ENCODE measurements at places on chromosomes 2 and 18. TPM values are rescaled to one million over a fixed set of nuclear protein-coding genes. Genes with fewer than 3 reads are reported as not detected.

- H3K27me3 ChIP-seq = peaks cover 7% of the 10 kb centered on the region
- H3K4me1 ChIP-seq = peaks cover 3% of the 10 kb centered on the region
- DNase-seq = no peak
- H3K27ac ChIP-seq = no peak overlapping the region
- H3K36me3 ChIP-seq = no peaks in the 10 kb centered on the region
Observed at GRCh38 chr2:38524580-38524979, 78.1 kb downstream of the HNRNPLL start.

GRCh38 chr2:72627083-72627482 is 198.8 kb downstream of the EXOC6B start:
- no peak overlapping the region for H3K4me3 ChIP-seq
- H3K36me3 ChIP-seq = no peaks in the 10 kb centered on the region
- DNase-seq = no peak
- no peak overlapping the region for H3K27ac ChIP-seq
- no peaks in the 10 kb centered on the region for H3K4me1 ChIP-seq
- H3K27me3 ChIP-seq = no peaks in the 10 kb centered on the region

GRCh38 chr2:79876430-79876829 is 363.6 kb downstream of the CTNNA2 start:
- H3K36me3 ChIP-seq = no peaks in the 10 kb centered on the region
- H3K27me3 ChIP-seq = no peaks in the 10 kb centered on the region
- no peak overlapping the region for H3K4me3 ChIP-seq
- H3K4me1 ChIP-seq = no peaks in the 10 kb centered on the region

DNA sequence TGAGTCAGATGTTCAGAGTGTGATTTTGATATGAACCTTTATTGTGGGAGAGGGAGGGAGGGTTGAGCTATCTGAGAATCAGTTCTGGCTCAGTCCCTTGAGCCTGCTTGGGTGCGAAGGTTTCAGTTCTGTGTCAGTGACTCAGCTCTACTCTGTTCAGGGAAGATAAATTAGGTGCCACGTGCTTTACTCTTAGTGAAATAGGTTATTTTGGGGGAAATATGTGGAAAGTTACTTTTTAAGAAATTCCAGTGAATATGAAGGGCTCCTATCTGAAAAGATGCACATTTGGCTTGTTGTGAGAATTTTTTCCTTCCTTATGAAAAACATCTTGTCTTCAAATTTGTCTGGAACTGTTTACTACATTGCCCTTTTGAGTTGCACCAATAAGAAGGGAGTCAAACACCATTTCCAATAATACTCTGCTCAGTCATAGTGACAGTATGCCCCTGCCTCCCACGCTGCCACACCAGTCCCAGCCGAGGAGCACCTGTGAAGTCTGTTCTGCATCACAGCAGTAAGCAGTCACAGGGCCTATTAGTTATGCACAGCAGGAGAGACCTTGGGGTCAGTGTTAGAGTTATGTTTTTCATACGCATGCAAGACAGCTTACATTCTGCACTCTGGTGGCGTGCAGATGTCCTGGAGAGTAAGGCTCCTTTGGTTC is 32.8 kb upstream of the DNAH7 start:
- no peak overlapping the region for H3K4me3 ChIP-seq
- no peak overlapping the region for H3K27ac ChIP-seq
- H3K36me3 ChIP-seq = no peaks in the 10 kb centered on the region
- no peaks in the 10 kb centered on the region for H3K27me3 ChIP-seq

TUBA3E gene
- not detected for total RNA-seq

GRCh38 chr2:100057901-100058261 is 84.5 kb downstream of the AFF3 start:
- no peaks in the 10 kb centered on the region for H3K36me3 ChIP-seq
- peak; percentile 68 for DNase-seq
- H3K27ac ChIP-seq = peak overlapping the region; percentile 9
- no peak overlapping the region for H3K4me3 ChIP-seq

- no peak overlapping the region for H3K27ac ChIP-seq
- H3K4me1 ChIP-seq = peaks cover 8% of the 10 kb centered on the region
- no peaks in the 10 kb centered on the region for H3K27me3 ChIP-seq
- H3K4me3 ChIP-seq = no peak overlapping the region
- H3K36me3 ChIP-seq = no peaks in the 10 kb centered on the region
Observed at GRCh38 chr2:225028572-225028971, 13.7 kb downstream of the DOCK10 start.

- no peaks in the 10 kb centered on the region for H3K4me1 ChIP-seq
- no peaks in the 10 kb centered on the region for H3K27me3 ChIP-seq
- no peaks in the 10 kb centered on the region for H3K36me3 ChIP-seq
- no peak overlapping the region for H3K27ac ChIP-seq
Observed at GRCh38 chr18:40355726-40356125, 1599.3 kb upstream of the PIK3C3 start.

HRH4 gene
- total RNA-seq = 0.17 TPM

DNA sequence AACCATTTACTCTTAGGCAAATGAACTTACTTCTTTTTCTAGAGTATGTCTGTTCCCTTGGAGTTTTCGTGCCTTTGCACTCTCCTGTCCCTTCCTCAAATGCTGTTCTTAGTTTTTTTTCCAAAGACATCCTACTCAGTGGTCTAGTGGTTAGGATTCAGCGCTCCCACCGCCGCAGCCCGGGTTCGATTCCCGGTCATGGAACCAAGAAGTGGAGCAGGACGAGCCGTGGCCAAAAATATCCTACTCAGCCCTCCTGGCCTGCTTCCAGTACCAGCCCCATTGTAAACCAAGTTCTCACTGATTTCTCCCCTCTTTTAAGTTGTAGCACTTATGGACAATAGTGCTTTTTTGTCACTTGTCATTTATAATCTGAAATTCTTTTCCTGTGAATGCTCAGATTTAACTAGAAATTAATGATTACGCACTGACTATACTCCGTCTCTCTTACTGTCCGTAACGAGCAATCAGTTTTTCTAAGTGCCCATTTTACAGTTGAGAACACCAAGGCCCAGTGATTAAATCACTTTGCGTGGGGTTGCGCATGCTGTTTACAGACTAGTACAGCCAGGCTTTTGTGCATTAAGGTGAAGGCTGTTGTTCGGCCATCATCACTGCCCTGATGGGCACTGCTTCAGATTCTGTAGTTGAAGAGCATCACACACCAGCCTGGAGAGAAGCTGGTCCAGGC is 17.9 kb downstream of the GREB1 start:
- DNase-seq = no peak
- peaks cover 20% of the 10 kb centered on the region for H3K27me3 ChIP-seq
- no peak overlapping the region for H3K4me3 ChIP-seq
- H3K27ac ChIP-seq = no peak overlapping the region
- H3K4me1 ChIP-seq = peaks cover 5% of the 10 kb centered on the region

CCDC74A gene
- 6.5 TPM for total RNA-seq

HOXD8 gene
- not detected for total RNA-seq

BOLL gene
- total RNA-seq = not detected

DNA sequence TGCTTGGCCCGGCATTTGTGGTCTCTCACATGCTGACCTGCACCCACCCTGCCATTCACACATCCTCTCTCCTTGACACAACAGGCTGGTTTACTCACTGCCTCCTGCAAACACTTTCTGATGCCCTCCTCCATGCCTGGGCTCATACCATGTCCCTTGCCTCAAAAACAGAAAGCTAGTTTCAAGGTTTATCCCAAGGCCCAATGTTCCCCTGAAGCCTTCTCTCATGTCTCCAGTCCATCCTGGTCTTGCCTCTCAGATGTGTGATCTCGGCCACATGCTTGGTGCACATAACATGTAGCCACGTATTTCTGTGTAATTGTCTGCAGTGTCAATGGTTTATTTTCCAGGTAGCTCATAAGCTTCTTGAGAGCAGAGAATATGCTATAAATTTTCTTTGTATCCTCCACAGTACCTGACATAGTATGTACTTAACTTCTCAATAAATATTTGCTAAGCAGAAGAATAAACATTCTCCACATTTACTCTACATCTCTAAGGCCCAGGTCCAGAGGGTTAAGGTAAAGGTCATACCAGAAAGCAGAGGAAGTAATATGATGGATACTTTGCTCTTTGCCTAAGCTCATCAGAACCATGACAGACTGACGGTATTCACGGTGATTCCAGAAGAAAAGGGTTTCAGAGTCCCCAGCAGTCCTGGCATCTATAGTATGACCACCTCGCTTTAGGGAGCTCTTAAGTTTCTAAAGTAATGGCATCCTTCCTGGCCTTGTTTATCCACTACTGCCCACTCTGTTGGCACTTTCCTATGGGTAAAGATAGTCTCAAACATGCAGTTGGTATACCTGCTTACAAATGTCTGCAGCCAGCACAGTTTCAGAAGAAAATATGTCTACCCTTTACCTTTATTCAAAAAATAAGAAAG is 163.4 kb upstream of the ZFP36L2 start:
- H3K4me3 ChIP-seq = no peak overlapping the region
- peaks cover 6% of the 10 kb centered on the region for H3K4me1 ChIP-seq
- H3K27ac ChIP-seq = no peak overlapping the region
- DNase-seq = no peak
- H3K27me3 ChIP-seq = no peaks in the 10 kb centered on the region

ANO7 gene
- total RNA-seq = 5.8 TPM

SCYGR3 gene
- not detected for total RNA-seq

DNA sequence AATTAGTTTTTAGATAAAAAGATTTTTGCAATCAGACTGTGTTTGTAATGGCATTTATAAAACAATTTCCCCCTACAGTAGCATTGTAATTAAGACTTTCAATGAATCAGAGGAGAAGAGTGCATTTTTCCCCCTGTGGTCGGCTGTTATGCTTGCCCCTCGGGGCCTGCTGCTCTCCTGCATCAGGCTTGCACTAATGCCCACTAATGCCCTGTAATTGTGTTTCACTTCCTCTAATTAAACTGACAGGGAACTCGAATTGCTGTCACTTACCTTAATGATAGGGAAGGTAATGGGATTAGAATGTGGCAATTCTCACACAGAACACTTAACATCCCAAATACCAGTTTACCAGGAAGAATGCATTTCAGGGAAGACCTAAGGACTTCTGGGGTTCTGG is 61.2 kb upstream of the LRRTM1 start:
- H3K27ac ChIP-seq = no peak overlapping the region
- no peak overlapping the region for H3K4me3 ChIP-seq
- no peaks in the 10 kb centered on the region for H3K4me1 ChIP-seq
- no peak for DNase-seq

DNA sequence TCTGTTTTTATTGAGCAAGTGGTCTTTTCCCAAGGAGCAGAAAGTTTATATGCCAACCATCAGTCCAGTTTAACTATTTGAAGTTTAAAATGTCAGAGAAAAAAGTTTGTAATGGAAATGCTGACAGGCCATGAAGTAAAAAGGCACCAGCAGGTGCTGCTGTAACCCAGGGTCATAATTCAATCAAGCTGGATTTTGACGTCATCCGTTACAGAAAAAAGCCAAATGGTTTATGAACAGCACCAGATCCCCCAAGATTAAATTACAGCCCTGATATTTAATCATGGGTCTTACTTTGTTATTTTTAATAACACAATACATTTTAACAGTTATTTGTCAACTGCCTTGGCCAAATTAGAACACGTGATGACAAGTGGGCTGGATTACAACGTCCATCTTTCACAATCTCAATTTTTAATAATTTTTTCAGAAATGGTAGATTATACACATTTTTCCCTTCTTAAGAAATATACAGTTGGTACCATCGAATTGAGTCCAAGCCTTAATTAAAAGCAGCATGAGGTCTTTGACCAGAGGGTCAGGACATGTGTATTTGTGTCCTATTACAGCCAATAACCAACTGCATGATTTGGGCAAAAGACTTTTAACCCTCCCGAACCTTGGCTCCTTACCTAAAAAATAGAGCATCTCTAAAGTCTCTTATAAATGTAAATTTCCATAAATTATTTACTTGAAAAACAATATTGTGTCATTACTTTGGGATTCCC is 10.0 kb downstream of the TCF4 start:
- no peaks in the 10 kb centered on the region for H3K4me1 ChIP-seq
- no peak overlapping the region for H3K4me3 ChIP-seq
- peaks cover 4% of the 10 kb centered on the region for H3K36me3 ChIP-seq
- no peaks in the 10 kb centered on the region for H3K27me3 ChIP-seq
- H3K27ac ChIP-seq = no peak overlapping the region

CD8B2 gene
- total RNA-seq = not detected

DTNA gene
- total RNA-seq = 32.9 TPM

GRCh38 chr18:41687138-41687537 is 267.9 kb upstream of the PIK3C3 start:
- no peaks in the 10 kb centered on the region for H3K27me3 ChIP-seq
- H3K36me3 ChIP-seq = no peaks in the 10 kb centered on the region
- H3K4me1 ChIP-seq = no peaks in the 10 kb centered on the region
- no peak for DNase-seq
- H3K27ac ChIP-seq = no peak overlapping the region

HS6ST1 gene
- 20.9 TPM for total RNA-seq

ALPP gene
- 0.32 TPM for total RNA-seq

DNA sequence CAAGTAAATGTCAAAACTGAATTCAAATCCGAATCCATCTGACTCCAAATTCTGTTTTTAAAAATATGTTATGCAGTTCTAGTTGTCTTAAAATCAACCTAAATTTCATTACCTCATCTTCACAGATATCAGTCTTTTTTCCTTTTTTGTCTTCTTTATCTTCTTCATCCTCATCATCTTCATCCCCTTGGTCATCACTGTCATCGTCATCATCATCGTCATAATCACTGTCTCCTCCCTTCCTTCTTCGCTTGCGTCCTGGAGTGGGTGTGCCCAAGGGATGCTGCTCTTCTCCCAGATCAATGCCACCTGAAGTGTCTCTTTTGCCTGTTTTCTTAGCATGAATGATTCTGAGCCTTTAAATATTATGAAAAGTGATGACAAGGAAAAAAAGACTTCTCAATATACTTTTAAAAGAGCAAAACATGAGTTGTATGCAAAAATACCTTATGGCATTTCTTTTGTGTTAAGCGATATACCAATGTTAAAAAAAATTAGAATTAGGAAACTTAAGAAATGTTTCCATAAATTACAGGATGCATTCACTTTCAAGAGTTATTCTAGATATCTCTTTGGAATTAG is 96.0 kb upstream of the WDSUB1 start:
- no peaks in the 10 kb centered on the region for H3K4me1 ChIP-seq
- peaks cover 17% of the 10 kb centered on the region for H3K36me3 ChIP-seq
- no peak overlapping the region for H3K27ac ChIP-seq
- DNase-seq = no peak
- H3K4me3 ChIP-seq = no peak overlapping the region

DNA sequence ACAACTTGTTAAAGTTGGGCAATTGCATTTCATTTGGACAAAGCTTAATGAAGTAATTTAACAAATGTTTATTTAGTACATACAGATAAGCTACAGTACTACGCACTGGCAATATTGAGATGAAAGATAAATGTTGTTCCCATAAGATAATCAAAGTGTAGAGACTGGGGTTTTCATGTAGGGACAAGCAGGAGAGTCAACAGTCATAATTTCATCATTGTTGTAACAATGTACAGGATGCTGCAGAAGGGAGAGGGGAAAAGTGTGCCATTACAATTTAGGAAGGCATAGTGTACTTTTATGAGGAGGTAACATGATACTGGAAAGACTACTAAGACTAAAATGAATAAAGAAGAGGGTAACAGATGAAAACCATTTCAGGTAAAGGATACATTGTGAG is 441.6 kb downstream of the ERBB4 start:
- no peak overlapping the region for H3K27ac ChIP-seq
- H3K4me1 ChIP-seq = no peaks in the 10 kb centered on the region
- no peak for DNase-seq
- no peak overlapping the region for H3K4me3 ChIP-seq
- H3K36me3 ChIP-seq = no peaks in the 10 kb centered on the region
- no peaks in the 10 kb centered on the region for H3K27me3 ChIP-seq

- no peaks in the 10 kb centered on the region for H3K27me3 ChIP-seq
- no peaks in the 10 kb centered on the region for H3K36me3 ChIP-seq
- peaks cover 23% of the 10 kb centered on the region for H3K4me1 ChIP-seq
- no peak overlapping the region for H3K27ac ChIP-seq
- peak; percentile 41 for DNase-seq
- no peak overlapping the region for H3K4me3 ChIP-seq
Observed at GRCh38 chr2:46495231-46496030, 16.1 kb downstream of the TMEM247 start.
